Occipital lobe (tissue), 3 donors: ENCODE measurements at places on chromosomes 6 and 20. TPM values are rescaled to one million over a fixed set of nuclear protein-coding genes. Genes with fewer than 3 reads are reported as not detected.

SIRPG gene
- total RNA-seq: not detected

CDSN gene
- not detected for total RNA-seq

MAK gene
- 0.16 TPM for total RNA-seq

GABRR2 gene
- total RNA-seq: 0.16 TPM

HEY2 gene
- total RNA-seq: 0.62 TPM

SMLR1 gene
- total RNA-seq: not detected

SLC22A1 gene
- 1.9 TPM for total RNA-seq

UBD gene
- total RNA-seq: 0.47 TPM

DNA sequence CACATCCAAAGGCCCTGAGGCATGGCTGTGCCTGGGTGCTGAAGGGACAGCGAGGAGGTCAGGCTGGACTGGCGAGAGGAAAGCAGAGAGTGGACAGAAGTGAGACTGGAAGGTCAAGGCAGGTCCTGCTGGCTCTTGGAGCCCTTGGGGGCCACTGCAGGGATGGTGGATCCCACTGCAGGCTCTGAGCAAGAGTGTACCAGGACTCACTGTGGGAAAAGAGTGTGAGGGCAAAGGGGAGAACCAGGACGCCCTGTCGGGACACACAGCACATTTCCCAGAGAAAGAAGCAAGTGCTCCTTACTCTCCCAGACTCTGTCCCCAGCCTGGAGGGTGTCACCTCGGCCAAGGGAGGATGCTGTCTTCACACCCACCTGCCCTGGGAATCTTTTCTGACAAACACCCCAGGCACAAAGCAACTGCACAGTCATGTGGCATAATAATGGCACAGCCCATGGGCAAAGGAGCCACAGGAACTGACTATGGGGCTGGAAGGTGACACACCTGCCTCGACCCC is 172.3 kb upstream of the CST7 start:
- DNase-seq: no peak

- DNase-seq: no peak
Observed at GRCh38 chr20:36773107-36773596, 411 bp downstream of the DSN1 start.

GRCh38 chr6:114218437-114219340 is 124.1 kb downstream of the HS3ST5 start:
- DNase-seq: no peak

DNA sequence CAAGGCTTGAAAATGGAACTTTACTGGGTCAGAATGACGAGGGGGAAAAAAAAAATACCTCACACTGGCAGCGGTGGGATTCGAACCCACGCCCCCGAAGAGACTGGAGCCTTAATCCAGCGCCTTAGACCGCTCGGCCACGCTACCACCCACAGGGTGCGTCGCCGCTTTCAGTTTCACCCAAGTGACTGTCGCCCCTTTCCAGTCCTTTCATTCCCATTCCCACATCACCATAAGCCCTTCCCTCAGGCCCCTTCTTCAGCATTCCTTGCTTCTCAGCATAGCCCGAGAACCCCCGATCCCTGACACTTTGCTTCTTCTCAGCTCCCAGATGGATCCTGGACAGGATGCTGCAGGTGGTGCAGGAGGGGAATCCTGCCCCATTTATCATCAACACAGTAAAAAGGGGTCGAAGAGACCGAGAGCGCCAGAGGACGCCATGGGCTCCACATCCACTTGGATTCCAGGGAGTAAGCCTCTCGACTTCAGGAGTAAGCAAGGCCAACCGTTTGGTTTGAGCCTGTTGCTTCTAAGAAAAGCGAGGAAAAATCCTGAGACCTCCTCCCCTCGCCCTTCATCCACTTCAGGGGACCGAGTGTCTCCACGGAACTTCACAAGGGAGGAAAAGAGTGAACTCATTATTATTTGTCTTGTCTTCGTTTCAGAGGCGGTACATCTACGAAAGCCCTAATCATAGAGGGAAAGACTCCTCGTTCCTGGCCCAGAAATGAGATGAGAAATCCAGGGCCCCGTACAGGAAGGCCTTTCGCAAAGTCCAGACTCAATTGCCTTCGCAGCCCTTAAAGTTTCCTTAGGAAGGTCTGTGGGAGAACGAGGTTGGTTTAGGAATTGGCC is 20.0 kb upstream of the TRIM27 start:
- DNase-seq: peak; percentile 62

DNA sequence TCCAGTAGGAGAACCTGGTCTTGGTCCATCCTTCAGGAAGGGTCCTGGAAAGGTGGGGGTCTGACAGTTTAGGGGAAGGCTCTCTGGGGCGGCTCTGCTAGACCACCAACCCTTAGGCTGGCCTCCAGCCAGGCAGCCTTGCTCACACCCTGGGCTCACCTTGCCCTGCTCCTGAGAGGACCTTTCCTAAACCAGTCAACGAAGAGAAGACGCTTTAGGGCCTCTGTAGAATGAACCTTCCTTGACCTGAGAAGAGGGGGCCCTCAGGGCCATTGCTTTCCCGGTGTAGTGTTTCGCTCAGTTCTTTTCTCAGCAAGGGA is 1.1 kb downstream of the CDC25B start:
- no peak for DNase-seq

GRCh38 chr20:42779216-42779615 is 410.5 kb downstream of the PTPRT start:
- no peak for DNase-seq

DNA sequence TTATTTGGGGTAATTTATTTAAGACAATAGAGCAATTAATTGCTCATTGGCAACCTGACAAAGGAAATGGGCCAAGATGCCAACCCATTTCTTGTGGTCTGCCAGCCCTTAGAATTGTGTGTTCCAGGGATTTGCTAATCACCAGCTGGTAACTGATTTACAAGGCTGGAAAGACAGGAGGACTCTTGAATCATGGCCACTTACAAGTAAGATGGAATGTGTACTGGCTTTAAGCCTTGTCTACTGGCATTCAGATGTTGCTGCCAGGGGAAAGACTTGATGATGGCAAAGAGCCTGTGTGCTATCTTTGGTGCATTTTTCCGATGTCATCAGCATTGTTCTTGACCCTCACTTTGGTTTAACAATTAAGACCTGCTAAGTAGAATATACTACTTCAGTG is 91.0 kb downstream of the BCKDHB start:
- DNase-seq: peak; percentile 1

- DNase-seq: no peak
Observed at GRCh38 chr6:14619419-14619781, 501.8 kb downstream of the CD83 start.

GRCh38 chr6:28982476-28983266 is 22.4 kb downstream of the ZNF311 start:
- no peak for DNase-seq

- no peak for DNase-seq
Observed at GRCh38 chr6:36636687-36637418, 41.7 kb upstream of the CDKN1A start.

GRCh38 chr6:168138436-168138835 is 59.4 kb upstream of the FRMD1 start:
- no peak for DNase-seq

DNA sequence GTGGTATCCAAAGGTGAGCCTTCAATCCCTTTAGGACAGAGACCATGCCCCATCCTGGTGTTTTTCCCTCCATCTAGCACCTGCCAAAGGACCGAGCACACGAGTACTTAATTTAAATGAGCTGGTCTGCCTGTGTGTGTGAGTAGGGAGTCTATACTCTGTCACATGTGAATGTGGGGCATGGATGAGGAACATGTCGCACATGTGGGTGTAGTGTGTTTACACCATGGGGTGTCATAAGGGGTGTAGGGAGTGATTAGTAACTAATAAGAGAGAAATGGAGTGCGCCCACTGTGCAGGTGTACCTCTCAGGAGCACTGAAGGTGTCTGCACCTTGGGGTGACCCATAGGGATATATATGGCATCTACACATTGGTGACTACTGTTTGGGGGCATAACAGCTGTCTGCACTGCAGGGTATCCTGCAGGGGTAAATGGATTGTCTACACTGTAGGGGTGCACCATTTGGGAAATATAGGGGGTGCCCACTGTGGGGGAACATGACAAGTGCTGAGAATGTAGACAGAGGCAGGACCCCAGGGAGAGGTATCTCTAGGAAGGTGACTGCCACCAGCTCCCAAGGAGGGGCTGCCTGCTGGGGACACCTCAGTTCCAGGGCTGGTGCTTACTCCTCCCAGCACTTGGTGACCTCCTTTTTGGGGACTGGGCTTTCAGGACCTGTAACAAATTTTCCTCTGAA is 53.5 kb downstream of the EBF4 start:
- DNase-seq: no peak

- DNase-seq: no peak
Observed at GRCh38 chr6:123902738-123903313, 99.2 kb downstream of the NKAIN2 start.

DNA sequence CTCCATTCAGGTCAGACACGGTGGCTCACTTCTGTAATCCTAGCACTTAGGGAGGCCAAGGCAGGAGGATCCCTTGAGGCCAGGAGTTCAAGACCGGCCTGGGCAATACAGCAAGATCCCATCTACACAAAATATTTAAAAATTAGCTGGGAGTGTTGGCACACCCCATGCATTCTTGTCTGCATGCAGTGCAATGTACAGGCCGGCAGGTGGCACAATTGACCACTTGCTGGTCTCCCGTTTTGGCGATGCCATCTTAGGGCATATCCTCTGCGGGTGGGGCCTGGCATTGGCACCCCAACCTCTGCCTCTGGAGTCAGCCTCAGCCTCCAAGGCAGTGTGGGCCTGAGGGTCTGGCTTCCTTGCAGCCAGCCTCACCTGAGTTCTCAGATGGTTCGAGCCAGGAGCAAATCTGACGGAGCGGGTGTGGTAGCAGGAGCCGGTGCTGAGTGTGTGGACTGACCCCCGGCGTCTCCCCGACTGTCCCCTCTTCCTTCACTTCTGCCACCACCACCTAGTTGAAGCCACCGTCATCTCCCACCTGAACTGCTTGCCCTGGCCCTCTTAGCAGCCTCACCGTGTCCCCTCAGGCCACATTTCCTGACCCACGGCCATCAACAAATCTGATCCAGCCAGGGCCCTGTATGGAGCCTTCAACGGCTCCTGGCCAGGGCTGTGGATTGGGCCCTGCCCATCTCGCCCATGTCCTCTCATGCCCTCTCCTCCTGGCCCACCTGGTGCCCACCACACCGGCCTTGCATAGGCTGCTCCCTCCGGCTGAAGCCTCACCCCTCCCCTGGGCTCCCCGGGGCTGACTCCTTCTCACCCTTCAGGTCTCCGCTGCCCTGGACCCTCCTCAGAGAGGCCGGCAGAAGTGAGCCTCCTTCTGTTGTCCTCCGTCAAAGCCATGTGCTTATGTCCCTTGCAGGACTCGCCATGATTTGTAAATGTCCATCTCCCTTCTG is 44.0 kb downstream of the EFCAB8 start:
- peak; percentile 7 for DNase-seq

DNA sequence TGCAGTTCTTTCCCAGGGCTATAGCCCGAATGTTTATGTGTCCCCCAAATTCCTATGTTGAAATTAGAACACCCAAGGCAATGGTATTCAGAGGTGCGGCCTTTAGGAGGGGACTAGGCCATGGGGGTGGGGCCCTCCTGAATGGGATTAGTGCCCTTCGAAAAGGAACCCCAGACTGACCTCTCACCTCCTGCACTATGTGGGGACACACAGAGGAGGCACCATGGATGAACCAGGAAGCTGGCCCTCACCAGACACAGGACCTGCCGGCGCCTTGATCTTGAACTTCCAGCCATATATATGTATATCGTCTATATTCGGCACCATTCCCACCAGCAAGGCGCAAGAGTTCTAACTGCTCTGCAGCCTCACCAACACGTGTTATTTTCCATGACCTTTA is 101.5 kb upstream of the BHLHE23 start:
- DNase-seq: no peak

DNA sequence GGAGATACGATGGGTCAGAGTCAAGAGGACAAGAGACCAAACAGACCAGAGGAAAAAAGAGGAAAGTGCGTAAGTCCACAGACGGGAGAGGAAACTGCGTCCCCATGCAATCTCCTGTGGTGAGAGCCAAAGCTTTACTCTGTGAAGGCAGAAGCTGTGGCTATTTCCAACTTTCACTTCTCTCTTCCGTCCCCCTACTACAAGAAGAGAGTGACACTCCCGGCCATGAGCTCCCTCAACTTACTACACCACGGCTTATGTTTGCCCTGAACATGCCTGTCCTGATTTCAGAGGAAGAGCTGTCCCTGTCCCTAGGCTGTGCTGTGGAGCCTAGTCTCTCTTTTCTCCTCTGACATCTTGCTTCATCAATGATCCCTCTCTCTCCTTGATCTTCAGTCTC is 11.5 kb upstream of the SSR1 start:
- DNase-seq: no peak

GRCh38 chr6:131129689-131130553 is 5.3 kb upstream of the AKAP7 start:
- DNase-seq: no peak

DNA sequence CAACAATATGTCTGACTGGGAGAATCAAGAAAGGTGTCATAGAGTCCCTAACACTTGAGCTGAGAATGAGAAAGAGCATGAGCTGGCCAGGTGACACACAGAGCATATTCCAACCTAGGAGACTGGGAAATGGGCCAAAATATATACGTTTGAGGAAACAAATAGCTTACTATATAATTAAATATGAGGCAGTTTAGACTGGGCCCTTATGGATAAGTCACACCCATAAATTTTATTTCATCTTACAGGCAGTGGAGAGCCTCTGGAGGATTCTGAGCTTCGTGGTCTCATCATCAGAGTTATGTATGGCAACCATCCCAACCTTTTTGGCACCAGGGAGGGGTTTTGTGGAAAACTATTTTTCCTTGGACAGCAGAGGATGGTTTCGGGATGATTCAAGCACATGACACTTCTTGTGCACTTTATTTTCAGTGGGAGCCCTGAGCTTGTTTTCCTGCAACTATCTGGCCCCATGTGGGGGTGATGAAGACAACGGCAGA is 12.9 kb upstream of the NQO2 start:
- DNase-seq: no peak

- DNase-seq: no peak
Observed at GRCh38 chr6:89393659-89394058, 18.4 kb downstream of the RRAGD start.

GRCh38 chr6:57315111-57315510 is 2.3 kb upstream of the PRIM2 start:
- DNase-seq: no peak

DNA sequence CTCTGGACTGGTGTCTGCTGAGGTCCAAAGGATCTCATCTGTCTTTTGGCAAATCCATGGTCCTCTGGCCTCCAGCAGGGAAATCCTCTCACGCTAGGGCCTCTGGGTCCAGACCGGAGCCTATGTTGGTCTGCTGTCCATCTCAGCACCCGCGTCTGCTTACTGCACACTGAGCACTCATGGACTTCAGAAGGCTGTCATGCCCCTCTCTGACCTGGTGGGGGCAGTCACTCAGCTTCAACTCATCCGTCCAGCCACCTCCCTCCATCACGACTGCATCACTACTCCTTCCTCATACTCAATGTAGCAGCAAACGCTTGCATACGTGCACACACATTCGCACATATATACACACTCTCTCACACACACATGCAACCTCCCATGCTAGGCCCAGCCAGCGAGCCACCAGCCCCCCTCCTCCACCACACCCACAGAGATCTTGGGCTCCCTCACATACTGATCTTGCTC is 33.3 kb downstream of the GABRR2 start:
- no peak for DNase-seq
